ENCODE measurements at places on chromosomes 11 and 22.

GRCh38 chr11:126718276-126718675 lies 282.3 kb downstream of the KIRREL3 start:
- DNase-seq = no peak

DNA sequence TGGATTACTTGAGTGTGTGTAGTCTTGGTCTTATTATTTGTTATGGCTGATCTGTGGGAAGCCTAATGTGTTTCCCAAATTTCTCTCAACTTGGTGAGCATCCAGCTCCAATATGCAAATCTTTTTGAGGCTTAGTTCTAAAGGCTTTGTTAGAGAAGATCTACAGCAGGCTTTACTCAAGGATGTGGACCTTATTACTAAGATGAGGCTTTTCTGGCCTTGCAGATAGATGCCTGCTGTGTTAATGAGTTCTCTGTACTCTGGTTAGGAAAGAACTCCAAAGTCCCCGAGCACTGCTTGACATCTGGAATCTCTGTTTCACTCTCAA lies 24.1 kb downstream of the MYEOV start:
- no peak for DNase-seq

DNA sequence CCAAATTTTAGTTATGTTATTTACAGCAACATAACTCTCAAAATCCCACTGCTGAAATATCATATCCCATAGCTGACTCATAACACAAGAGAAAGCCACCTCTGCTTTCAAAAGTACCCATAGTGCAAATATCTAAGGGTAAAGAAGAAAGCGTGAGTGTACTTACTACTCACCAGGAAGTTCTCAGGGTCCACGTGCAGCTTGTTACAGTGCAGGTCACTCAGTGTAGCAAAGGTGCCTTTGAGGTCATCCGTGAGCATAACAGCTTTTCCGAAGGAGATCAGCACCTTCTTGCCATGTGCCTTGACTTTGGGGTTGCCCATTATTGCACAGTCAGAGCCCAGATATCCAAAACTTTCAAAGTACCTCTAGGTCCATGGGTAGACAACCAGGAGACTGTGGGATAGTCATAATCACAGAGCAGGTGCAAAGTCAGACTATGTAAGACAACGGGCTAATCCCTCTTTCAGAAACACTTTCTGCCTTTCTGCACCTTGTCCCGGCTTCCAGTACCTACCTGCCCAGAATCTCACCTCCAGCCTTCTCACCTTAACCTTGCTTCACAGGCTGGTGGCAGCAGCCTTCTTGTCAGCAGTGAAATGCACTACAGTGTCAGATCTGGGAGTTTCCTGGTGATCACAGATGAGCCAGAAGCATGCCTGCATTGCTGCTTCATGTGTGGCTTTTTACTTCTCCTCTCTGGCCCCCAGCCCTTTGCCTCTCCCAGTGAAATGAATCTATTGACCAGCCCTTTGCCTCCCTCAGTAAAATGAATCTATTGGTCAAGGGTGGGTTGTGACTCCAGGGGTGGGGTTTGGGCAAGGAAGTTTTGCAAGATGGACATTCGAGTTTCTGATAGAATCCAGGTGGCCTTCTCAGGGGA lies 6.5 kb downstream of the HBG1 start:
- no peak for DNase-seq

GRCh38 chr11:12235947-12236743 lies 125.8 kb downstream of the MICAL2 start:
- DNase-seq = peak; percentile 71

GRCh38 chr11:122308226-122308625 lies 192.2 kb upstream of the BLID start:
- no peak for DNase-seq

GRCh38 chr11:74675761-74676160 lies 55.5 kb downstream of the CHRDL2 start:
- no peak for DNase-seq

DNA sequence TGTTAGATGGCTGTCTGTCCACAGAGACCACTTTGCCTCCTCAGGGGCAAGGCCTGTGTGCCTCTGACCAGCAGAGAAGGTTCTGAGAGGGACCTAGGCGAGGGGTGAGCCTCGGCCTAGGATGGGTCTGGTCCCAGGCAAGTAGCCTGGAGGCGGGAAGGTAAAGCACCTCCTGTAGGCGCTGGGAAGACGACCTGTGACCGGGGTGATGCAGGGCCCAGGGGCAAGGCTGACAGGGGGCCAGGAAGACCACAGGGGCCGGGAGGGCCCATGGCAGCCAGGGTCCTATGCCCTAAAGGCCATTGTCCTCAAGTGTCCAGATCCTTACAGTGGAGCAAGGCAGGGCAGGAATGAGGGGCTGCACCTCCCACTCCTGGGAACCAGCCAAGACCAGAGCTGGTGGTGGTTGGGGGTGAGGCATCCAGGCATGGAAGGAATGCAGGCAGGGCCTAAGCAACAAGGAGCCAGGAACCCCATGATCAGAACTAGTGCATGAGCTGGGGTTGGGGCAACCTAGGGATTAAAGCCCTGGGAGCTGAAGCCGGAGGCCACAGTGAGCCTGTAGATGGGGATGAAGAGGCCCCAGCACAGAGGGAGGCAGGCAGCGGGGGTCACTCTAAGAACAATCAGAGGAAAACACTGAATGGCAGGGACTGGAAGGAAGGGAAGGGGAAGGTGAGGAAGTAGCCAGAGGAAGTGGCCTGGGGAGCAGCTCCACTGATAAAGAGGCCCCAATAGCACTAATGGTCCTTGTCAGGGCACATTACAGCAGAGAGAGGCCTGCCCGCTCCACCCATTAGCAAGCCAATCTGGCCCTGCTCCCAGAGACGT lies 32.9 kb upstream of the KLHL35 start:
- DNase-seq = no peak

DNA sequence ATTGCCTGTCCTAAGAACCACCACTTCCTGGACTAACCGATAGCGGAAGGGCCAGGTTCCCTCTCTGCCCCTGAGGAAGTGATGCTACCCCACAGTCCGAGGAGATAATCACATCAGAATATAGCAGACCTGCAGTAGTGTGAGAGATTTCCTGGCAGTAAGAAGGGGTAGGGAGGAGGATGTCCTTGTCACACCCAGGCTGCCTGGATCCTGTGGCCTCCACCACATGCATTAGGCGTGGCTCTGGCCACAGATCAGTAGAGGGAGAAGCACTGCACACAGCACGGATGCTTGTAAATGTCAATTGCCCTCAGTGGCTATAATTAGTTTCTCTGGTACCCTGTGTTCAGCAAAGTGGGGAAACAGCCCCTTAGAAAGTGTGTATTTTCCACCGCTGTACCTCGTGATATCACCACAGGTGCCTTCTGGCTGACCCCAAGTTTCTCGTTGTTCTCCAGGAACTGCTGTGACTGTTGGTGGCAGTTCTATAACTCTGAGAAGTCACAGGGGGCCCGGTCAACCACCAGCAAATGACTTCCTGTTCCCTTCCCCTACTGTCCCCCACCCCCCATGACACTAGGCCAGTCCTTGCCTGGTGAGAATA lies 61.8 kb downstream of the UBASH3B start:
- peak; percentile 64 for DNase-seq

- no peak for DNase-seq
These were observed 18.2 kb downstream of the CALCB start for GRCh38 chr11:15091625-15092024.

DNA sequence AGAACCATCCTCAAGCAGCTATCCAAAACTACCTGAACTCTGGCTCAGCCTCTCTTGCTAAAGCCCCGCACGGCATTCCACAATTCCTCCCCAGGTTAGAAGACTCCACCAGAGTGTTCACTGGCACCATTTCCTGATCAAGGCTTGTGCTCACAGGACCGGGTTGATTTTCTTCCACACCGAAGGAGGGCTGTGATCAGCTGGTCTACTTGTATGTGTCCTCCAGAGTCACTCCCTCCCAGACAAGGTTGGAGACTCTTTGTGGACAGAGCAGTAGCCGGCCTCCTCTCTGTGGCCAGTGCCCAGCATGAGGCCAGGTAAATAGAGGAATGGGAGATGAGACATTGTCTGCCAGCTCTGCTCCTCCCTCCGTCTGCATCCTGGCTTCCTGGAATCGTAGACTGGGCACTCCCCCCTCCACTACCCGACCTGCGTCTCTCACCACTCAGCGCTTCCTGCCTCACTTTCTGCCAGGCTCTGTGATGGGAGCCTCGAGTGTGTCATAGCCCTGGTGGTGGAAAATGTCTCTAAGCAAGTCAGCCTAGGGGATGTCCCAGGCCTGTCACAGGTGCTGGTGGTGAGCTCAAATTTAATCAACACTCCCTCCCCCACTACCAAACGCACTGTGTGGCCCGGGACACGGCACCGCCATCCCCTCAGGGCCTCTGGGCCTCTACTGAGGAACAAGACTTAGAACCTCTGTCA lies 12.5 kb upstream of the TMPRSS6 start:
- DNase-seq = peak; percentile 95

DNA sequence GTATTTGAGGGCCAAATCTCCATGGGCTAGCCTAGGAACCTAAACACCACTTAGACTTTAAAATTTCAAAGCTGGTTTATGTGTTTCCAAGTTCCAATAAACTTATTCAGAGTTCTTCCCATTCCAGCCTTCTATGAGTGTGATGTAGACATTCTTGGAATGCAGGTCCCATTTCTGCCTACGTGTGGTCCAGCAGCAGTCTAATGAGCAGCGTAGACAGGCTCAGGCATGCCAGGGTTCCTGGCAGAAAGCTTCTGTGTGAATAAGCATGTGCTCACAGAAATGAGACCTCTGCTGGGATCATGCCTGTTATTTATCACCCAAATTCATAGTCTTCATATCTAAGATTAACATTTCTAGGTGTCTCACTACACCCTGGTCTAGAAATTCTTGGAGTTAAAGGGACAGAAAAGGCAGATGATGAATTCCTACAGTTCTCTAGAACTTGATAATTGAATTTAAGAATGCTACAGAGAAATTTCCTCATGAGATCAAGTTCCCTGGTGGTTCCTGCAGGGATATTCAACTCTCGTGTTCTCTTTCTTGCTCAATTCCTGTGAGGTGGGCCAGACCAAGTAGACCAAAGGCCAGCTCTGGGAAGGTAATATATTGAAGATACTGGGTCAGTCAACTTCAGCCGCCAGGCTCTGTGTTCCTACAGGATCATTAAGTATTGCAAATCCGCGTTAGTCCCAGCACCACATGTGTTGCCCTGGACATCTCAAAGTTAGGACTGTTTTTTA lies 17.6 kb downstream of the RNF185 start:
- DNase-seq = no peak

DNA sequence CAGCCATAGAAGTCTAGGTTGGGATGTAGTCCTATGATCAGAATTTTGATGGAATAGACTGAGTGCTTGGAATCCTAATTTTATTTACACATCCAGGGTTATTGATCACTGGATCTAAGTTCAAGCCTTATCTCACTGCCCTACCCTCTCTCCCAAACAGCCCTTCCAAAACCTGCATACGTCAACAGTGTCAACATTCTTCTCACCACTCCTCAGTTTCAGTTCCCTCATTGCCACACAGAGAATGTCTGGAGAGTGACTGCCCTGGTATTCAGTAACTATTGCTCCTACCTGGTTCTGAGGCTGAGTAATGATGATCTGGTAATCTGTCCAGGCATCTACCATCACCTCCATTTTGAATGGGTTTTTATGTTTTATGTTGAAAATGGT lies 60.0 kb downstream of the GLYATL1 start:
- peak; percentile 5 for DNase-seq

GRCh38 chr11:76480241-76480640 lies 35.4 kb downstream of the EMSY start:
- DNase-seq = no peak

DNA sequence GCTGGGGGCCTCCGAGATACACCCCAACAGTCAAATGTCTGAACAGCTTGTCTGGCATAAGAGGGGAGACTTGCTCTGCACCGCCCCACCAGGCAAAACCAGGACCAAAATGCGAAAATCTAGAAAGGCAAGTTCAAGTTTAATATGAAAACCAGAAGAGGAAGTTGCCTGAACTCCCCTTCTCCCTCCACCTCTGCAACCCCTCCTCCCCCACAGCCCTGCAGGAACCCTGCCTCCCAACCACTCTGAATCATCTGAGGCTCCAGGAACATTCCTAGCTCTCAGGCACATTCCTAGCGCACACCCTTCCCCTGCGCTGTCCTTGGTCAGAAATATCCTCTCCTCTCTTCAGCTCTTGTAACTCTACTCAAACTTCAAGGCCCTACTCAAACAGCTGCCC lies 36.7 kb downstream of the ISX start:
- no peak for DNase-seq
